ENCODE measurements at places on chromosomes 5 and 9. TPM values are rescaled to one million over a fixed set of nuclear protein-coding genes. Genes with fewer than 3 reads are reported as not detected.

PNPLA7 gene
- total RNA-seq: 1.8 TPM

TAF11L5 gene
- total RNA-seq: not detected

FOXD4L4 gene
- 0.32 TPM for total RNA-seq

LRRC26 gene
- total RNA-seq: not detected

TLX3 gene
- not detected for total RNA-seq

PTRH1 gene
- total RNA-seq: 17.3 TPM

ASPN gene
- total RNA-seq: 11.2 TPM

IGIP gene
- total RNA-seq: 9.1 TPM

FOXE1 gene
- total RNA-seq: not detected

TMCO6 gene
- total RNA-seq: 6.2 TPM

SPATA31A3 gene
- not detected for total RNA-seq

PDE4D gene
- total RNA-seq: 18.9 TPM

IFNB1 gene
- not detected for total RNA-seq

SPINK13 gene
- total RNA-seq: not detected

WDR31 gene
- total RNA-seq: 2.8 TPM

ZCCHC9 gene
- 20.9 TPM for total RNA-seq

SLC6A3 gene
- not detected for total RNA-seq

NMUR2 gene
- not detected for total RNA-seq

ACTBL2 gene
- under 0.01 TPM for total RNA-seq

PCDH12 gene
- total RNA-seq: under 0.01 TPM

OR1Q1 gene
- total RNA-seq: not detected

COL23A1 gene
- total RNA-seq: under 0.01 TPM

PLAC8L1 gene
- not detected for total RNA-seq

PCDHGA7 gene
- total RNA-seq: 5.7 TPM

CETN3 gene
- total RNA-seq: 15.4 TPM

TMEM252 gene
- not detected for total RNA-seq

SH3TC2 gene
- 0.34 TPM for total RNA-seq
